Foreskin keratinocyte (primary cell): ENCODE measurements at places on chromosomes 4 and X. TPM values are rescaled to one million over a fixed set of nuclear protein-coding genes. Genes with fewer than 3 reads are reported as not detected.
A peak's percentile ranks its signal among the peaks of the same experiment; 100 is the strongest.

GRCh38 chrX:13827298-13828090 is 10.6 kb upstream of the GPM6B start:
- peak; percentile 22 for DNase-seq

- DNase-seq: no peak
Observed at GRCh38 chrX:119399772-119400101, 601 bp downstream of the SLC25A43 start.

DNA sequence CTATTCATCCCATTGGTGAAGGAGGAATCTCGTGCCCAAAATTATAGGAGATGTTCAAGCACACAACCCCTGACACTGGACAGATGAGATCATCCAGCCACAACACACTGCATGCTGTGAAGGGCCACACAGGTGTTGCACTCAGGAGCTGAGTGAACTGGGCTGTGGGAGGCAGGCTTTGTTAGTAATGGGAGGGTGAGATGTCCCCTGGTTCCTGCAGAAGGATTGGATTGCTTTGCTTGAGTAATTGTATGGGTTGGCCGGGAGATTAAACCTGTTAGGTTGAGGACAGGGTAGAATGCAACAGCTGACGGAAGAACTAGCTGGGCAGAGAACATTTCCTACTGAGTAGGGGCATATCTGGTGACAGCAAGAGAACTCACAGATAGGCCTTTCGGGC is 152.2 kb downstream of the TACR3 start:
- DNase-seq: no peak

GRCh38 chrX:17629519-17629918 is 107.8 kb upstream of the SCML1 start:
- peak; percentile 69 for DNase-seq

GRCh38 chr4:135354876-135355275 is 1153.3 kb upstream of the PABPC4L start:
- DNase-seq: no peak

DNA sequence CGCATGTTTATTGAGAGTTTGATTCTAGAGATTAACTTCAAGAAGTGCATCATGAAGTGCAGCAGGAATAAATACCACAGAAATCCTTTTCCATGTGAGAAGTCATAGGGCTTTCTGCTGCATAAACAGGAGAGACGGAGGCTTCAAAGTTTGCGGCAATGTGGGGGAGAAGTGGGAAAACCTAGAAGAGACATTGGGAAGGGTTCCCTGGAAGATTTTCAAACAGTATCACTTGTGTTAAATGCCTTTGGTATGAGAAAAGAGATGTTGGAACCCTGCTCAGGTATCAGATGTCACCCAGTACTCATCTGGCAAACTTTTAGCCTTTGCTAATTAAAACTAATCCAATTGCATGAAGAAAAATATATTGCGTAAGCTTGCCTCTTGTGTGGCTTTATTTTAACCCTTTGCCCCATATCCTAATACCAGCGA is 15.4 kb downstream of the NHS start:
- DNase-seq: no peak

DNA sequence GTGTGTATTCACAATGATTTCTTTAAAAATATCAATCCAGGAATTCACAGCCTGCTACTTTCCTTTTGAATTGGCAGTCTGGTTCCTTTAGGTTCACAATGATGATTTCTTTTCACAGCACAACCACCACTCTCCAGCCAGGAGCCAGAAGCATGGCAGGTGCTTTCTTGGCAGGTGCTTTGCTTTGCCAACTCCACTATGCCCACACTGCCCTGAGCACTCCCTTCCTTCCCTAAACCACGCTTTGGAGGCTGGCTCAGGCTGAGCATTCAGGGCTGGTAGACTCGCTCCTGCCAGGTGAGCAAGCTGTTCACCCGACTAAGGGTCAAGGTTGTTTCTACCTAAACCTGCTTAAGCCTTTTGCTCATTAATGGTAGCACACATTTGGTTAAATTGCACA is 184.5 kb downstream of the SH3KBP1 start:
- DNase-seq: no peak

DNA sequence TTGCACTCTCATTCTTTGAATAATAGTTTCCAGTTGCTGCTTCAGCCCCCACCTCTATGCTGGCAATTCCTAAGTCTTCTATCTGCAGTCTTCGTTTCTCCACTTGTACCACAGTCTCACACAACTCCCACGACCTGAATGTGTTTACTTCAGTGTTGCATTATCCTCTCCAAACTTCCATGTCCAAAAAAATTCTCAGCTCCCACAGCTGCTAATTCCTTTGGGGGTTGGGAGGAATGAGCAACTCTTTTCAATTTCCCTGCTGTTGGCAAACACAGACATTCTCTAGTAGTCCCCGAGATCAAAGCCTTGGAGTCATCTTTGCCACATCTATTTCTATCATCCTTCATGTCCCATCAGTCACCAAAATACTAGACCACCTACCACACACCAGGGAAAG is 14.4 kb upstream of the CDS1 start:
- no peak for DNase-seq

GRCh38 chrX:4909348-4909747 is 1195.9 kb upstream of the PRKX start:
- no peak for DNase-seq

- DNase-seq: no peak
Observed at GRCh38 chr4:156559346-156559745, 412.3 kb downstream of the PDGFC start.

- no peak for DNase-seq
Observed at GRCh38 chr4:15444879-15445547, 17.2 kb downstream of the C1QTNF7 start.

BEND4 gene
- not detected in 2 replicates for total RNA-seq

ZNF827 gene
- total RNA-seq: 6.5 and 9.3 TPM in 2 replicates

SH3RF1 gene
- total RNA-seq: 18.7 and 19.5 TPM in 2 replicates

TMEM35A gene
- total RNA-seq: 0.07 TPM in 1 of 2 replicates, not detected in the other
